ENCODE measurements at places on chromosomes 16 and 17. TPM values are rescaled to one million over a fixed set of nuclear protein-coding genes. Genes with fewer than 3 reads are reported as not detected.

The MPP2 gene
- 1.3 TPM for total RNA-seq

The PRSS36 gene
- total RNA-seq, result 1.2 TPM

The STX1B gene
- total RNA-seq, result 2.3 TPM

The ASPA gene
- not detected for total RNA-seq
